ENCODE measurements at places on chromosomes 11 and 22.

DNA sequence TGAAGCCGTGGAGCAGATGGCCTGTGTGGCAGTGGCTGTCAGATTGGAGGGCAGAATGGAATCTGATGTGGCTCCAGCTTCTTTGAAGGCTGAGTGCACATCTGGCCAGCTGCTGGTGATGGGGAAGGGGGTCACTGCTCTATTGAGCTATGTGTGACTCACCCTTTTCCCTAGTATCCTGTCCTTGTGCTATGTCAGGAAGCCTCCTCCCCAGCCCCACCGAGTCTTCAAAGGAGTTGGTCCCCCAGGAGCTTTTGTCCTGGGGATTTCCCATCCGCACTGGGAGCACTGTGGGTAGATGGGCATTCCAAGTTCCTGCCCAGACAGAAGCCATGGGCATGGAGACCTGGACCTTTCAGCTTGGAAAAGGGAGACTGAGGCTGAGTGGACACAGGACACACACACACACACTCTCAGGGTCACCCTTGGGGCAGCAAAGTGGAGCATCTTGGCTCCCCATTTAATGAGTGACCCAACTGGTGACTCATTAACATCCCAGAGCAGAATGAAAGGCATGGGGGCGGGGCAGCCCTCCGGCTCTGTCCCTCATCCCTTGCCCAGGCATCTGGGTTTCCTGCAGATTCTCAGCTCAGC, 3.3 kb downstream of the SERPINH1 start:
- no peak for DNase-seq

GRCh38 chr11:70575396-70576060, 177.2 kb downstream of the CTTN start:
- no peak for DNase-seq

GRCh38 chr22:27258616-27259172, 542.9 kb downstream of the MN1 start:
- no peak for DNase-seq

DNA sequence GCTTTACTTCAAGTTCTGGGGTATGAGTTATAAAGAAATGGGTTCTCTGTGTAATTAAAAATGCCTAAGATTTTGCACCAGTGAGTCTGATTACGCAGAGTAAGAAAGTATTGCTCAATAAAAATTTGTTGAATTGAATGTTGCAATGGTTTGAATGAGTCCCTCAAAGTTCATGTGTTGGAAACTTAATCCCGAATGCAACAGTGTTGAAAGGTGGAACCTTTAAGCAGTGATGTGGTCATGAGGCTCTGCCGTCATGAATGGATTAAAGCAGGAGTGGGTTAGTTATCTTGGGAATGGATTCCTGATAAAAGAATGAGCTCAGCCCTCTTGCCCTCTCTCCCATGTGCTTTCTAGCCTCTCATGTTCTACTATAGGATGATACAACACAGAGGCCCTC, 52.6 kb upstream of the SESN3 start:
- DNase-seq: no peak

- DNase-seq: no peak
Observed at GRCh38 chr11:76603202-76603601, 67.3 kb downstream of the LRRC32 start.

Data from CD4-positive, alpha-beta T cell treated with Interleukin-1 beta for 1 hour (primary cell).